DMS79 treated with DMSO at 0.1 percent for 48 hours (cell line): ENCODE measurements at places on chromosomes 1 and 21.

DNA sequence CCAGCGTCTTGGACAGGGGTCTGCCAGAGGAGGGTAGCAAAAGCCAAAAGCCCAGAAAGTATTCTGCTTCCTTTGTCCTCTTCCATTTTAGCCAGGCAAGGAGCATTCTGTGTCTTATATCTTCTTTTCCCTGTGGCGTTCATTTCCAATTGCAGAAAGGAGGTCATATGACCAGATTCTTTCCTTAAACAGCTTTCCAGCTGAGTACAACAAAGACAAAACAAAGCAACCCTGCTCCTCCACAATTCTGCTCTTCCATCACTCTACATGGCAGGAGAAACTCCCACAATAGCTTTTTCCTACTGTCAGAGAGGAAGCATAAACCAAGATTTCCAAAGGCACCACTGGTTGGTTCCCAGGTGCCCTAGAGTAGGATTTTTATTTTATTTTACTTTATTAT is 19.7 kb downstream of the ENSA start:
- no peak for DNase-seq

GRCh38 chr1:14141656-14142055 is 441.7 kb downstream of the PRDM2 start:
- DNase-seq, result no peak

- DNase-seq, result peak; percentile 58
Observed at GRCh38 chr1:205598841-205599668, 32.8 kb downstream of the ELK4 start.

- no peak for DNase-seq
Observed at GRCh38 chr1:15412843-15413242, 3.2 kb downstream of the EFHD2 start.

GRCh38 chr1:174156437-174156836 is 2.9 kb upstream of the RABGAP1L start:
- DNase-seq, result no peak

DNA sequence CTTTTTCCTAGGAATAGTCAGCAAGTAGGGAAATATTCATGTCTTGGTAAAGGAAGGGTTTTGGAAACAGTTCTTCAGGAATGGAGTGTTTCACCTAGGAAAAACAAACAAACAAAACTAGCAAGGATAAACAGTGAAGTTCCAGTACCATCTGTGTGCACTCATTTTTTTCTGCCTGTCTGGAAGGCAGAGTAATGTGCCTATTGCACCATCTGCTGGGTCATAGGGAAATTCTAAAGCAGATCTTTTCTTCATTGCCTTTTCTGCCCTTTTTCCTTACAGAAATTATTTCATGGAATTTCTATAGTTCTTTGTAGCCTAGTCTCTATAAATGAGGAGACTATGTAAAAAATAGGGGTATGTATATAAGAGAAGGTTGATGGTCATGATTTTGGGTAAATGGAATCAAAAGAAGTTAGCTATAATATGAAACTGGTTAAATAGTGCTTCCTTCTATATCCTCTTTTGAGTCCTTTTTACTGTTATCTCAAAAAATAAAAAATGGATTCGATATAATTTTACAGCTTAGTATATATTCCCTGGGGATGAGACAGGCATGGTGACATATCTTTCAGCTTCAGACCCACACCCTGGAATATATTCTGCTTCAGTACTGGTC is 3.4 kb upstream of the HRNR start:
- DNase-seq, result no peak

- no peak for DNase-seq
Observed at GRCh38 chr1:235708390-235708962, 58.9 kb upstream of the GNG4 start.

DNA sequence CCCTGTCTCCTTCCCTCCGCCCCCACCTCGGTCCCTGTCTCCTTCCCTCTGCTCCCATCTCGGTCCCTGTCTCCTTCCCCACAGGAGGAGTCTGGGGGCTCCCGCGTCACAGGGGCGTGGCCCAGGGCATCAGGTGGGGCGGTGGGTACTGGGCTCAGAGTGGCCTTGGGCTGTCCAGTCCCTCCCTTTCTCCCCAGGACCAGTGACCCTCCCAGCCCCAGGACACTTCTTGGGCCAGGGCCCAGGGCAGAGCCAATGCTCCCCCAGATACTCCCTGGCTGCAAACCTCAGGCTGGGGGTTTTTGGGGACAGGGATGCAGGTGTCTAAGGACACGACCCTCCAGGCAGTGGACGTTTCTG is 6.8 kb upstream of the RNF223 start:
- DNase-seq, result no peak

GRCh38 chr1:172408958-172409357 is 11.5 kb upstream of the C1orf105 start:
- DNase-seq, result no peak

DNA sequence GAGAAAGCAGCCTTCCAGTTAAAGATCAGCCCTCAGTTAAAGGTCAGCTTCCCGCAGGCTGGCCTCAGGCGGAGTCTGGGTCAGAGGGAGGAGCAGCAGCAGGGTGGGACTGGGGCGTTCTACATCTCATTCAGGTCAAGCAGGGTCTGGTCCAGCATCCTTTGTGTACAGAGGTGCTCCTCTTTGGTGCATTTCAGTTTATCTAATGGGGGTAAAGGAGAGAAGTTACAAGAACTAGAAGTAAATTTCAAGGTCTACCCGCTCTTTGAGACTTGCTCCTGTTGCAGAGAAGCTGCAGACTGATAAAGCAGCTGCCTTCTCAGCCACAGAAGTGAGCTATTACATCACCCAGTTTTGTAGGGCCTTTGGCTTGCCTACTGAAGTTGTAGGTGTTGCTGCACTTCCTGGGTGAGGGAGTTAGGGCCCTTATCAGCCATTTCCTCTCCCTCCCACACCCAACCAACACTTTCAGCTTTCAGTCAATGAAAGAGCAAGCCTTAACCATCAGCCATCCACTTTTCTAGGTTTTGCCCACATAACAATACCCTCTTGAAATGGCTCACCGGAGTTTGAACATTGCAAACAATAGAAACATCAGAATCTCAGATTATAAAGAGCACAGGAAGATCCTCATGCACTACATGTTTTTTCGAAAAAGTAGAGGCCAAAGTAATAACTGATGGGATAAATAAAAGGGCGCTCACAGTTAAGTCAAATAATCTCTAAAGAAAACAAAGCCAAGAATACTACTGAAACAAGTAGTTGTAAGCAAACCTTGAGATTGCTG is 2.8 kb upstream of the NUP210L start:
- no peak for DNase-seq

DNA sequence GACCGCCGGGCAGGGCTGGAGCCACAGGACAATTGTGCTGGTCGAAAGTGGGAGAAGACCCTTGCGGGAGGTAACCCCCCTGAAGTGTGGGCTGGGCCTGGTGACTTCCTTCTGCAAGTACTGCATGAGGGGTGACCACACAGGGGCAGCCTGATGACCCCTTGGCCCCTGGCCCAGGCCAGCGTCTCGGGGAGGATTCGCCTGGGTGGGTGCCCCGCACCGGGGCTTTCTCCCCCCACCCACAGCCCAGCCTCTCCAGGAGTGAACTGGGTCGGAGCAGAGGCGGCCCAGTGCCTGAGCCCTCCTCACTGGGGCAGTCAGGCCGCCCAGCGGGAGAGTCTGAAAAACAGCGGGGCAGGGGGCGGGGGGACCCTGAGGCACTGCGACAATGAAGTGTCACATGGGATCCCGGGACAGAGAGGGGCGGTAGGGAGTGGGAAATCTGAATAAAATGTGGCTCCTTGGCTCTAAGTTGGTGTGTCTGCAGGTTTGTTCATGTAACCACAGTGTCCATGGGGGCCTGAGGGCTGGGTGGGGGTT is 1.6 kb upstream of the DNMT3L start:
- DNase-seq, result no peak

DNA sequence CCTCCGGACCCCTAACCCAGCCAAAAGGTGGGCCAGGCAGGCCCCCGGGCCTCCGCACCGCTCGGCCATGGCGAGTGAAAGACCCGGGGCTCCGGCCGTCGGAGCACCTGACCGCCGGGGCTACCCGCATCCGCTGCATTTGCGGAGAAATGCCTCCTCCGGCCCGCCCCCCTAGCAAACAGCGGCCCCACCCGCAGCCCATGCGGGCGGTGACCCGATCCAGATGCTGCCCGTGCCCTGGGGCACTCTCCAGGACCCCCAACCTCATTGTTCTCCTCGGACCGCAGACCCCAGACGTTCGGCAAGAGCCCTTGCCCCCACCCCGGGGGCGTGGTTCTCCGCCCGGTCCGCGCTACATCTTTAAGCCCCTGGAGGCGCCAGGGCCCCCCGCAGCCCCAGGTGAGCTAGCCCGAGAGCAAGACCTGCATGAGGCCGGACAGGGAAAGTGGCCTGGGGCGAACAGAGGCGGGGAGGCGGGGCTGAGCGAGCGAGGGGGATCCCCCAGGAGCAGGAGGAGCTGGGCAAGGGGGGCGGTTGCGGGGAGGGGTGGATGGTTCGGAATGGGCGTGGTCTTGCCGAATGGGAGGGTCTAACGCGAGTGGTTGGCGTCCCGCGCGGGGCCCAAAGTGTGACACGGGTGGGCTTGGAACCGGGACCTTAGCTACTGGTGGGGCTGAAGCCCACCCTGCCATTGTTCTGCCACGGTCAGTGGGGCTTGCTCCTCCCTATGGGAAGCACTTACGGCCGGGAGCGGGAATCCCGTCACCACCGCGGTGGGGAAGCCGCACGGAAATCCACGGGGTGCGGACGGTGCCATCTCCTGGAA is 6.3 kb upstream of the CRYBG2 start:
- DNase-seq, result no peak

GRCh38 chr1:82778612-82779011 is 977.9 kb downstream of the ADGRL2 start:
- DNase-seq, result no peak

DNA sequence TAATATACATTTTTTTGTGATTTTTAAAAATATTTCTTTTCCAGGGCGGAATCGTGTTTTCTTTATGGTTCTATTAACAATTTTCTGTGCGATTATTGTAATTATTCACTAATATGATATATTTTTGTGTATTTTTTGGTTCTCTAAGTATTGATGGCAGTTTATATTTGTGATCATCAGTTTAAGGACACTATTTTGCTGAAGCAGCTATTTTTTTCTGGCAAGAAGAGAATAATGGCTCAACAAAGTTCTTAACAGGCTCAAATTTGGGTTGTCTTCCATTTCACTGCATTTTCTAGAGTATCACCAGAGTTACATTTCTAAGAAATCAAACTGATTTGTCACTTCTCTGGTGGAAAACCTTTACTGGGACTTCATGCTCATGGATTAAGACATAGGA is 178.4 kb downstream of the HS2ST1 start:
- no peak for DNase-seq

- DNase-seq, result no peak
Observed at GRCh38 chr1:183702087-183702812, 49.1 kb upstream of the APOBEC4 start.

- no peak for DNase-seq
Observed at GRCh38 chr1:155013632-155014031, 11.0 kb downstream of the ZBTB7B start.

DNA sequence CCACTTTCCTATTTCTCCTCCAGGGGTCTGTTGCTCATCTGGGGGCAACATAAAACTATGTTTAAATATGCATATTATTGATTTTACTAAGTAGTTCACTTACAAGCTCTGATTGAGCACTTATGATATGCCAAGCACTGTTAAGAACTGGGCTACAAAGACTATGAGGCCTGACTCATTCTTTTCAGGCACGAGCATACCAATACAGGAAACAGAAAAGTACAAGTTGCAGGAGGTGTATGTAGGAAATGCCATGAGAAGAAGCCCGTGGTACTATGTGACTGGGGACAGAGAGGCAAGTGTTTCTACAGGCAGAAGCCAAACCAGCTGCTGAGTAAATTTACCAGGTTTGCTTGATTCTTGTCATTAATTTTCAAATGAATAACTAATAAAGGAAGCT is 120.4 kb upstream of the PTGFR start:
- DNase-seq, result no peak

- DNase-seq, result peak; percentile 3
Observed at GRCh38 chr1:173478094-173478674, 1.0 kb downstream of the PRDX6 start.

GRCh38 chr1:199404976-199405375 is 622.5 kb upstream of the NR5A2 start:
- no peak for DNase-seq

DNA sequence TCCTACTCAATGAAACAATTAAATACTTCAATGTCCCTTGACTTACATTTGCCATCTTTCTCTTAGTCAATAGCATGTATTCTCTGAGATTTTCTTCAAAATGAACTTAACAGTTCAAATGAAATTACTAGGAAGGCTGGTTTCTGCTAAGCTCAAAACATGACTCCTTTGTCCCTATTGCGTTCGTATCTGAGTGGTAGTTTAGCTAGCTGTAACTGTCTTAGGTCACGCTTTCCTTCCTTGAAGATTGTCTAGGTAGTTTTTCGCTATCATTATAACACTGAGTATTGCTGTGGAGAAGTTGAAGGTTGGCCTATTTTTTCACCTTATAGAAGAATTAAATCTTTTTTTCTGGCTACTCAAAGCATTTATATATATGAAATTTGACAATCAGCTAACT is 1535.2 kb downstream of the PLA2G4A start:
- DNase-seq, result no peak

GRCh38 chr1:11924334-11925195 is 1.7 kb downstream of the KIAA2013 start:
- DNase-seq, result no peak

DNA sequence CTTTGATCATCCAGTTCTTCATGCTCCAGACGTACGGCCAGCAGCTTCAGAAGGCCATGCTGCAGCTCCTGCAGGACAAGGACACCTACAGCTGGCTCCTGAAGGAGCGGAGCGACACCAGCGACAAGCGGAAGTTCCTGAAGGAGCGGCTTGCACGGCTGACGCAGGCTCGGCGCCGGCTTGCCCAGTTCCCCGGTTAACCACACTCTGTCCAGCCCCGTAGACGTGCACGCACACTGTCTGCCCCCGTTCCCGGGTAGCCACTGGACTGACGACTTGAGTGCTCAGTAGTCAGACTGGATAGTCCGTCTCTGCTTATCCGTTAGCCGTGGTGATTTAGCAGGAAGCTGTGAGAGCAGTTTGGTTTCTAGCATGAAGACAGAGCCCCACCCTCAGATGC is 32.5 kb downstream of the MX1 start:
- no peak for DNase-seq

- no peak for DNase-seq
Observed at GRCh38 chr1:14015917-14016316, 315.9 kb downstream of the PRDM2 start.

- DNase-seq, result no peak
Observed at GRCh38 chr1:2482588-2482987, 6.5 kb downstream of the PLCH2 start.

DNA sequence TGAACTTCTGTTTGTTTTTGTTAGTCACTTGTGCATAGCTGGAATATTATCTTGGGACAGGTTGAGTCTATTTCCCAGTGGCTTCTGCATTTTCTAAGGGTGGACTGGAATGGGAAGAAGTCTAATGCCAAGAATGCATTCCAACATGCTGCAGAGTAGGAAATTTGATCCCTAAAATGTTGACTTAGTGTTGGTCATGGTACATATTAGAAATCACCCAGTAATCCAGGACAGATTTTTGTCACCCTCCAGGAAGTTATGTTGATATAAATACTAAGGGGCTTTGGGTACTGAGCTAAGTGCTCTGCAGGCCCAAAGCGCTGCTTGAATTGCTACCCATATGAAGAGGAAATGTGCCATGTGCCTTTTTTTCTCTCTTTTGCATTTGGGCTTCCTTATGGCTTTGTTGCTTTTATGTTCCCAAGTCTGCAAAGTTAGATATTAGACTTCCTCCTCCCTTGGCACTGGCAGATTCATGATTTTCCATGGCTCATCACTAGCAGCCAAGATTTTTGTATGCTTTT is 10.0 kb downstream of the ARID1A start:
- DNase-seq, result no peak
